ENCODE measurements at places on chromosomes 13 and 19.

DNA sequence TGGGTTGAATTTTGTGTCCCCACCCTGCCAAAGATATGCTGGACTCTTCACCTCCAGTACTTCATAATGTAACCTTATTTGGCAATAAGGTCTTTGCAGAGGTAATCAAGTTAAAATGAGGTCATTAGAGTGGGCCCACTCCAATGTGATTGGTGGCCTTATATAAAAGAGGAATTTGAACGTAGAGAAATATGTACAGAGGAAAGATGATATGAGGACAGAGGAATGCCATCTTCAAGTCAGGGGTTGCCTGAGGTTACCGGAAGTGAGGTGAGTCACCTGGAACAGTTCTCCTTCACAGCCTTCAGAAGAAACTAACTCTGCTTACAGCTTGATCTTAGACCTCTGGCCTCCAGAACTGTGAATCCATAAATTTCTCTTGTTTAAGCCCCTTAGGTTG lies 69.9 kb downstream of the GPC5 start:
- DNase-seq: no peak

GRCh38 chr13:106493533-106494220 lies 41.8 kb downstream of the EFNB2 start:
- no peak for DNase-seq

DNA sequence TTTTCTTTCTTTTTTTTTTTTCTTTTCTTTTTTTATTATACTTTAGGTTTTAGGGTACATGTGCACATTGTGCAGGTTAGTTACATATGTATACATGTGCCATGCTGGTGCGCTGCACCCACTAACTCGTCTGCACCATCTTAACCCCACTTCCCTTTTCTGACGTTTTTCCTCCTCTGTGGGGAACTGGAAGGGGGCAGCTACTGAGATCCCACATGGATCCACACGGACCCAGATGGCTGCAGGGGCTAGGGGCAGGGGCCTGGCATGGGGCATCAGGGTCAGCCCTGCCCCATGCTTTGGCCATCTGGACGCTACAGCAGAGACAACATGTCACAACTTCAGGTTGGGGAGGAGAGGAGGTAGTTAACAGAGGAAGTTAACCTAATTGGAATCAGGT lies 54.3 kb downstream of the RUBCNL start:
- DNase-seq: no peak

- no peak for DNase-seq
These were observed 619.8 kb downstream of the DCT start for GRCh38 chr13:93859716-93860115.

DNA sequence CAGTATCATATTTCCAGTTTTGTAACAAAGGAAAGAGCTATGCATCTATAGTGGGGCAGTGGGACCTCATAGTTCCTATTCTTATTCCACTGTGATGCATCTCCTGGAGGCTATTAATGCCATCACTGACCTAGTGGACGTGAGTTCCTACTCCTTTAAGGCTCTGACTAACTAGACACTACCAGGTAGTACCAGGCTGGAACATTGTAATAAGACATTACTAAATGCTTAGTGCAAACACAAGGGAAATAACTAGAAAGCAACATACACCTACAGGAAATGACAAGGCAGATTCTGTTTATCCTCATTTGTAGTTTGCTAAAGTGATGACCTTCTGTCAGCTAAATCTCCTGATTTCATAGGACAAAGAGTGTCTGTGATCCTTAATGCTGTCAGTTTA lies 192.5 kb downstream of the POSTN start:
- no peak for DNase-seq

- no peak for DNase-seq
These were observed 34.9 kb upstream of the GPR183 start for GRCh38 chr13:99341969-99342722.

- DNase-seq: no peak
These were observed 102.5 kb downstream of the FAM216B start for GRCh38 chr13:42883771-42884467.

- DNase-seq: no peak
These were observed 116.6 kb upstream of the KLF12 start for GRCh38 chr13:74250738-74251190.

GRCh38 chr19:1828279-1829238 lies 16.5 kb upstream of the ATP8B3 start:
- no peak for DNase-seq

DNA sequence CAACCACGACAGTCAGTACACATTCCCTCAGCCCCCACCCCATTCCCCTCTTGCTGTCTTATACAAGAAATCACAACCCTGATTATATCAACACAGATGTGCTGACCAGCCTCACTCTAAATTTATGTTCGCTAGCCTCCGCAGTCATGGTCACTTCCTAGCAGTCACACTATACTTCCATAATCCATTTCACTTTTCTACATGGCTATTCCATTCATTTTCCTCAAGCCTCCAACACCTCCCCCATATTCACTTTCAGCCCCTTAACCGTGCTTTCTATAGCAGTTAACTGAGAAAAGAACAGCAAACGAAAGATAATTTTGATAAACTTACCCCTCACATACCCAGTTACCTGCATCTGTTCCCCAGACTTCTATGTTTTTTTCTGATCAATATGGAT lies 8.4 kb downstream of the LSM14A start:
- DNase-seq: no peak

DNA sequence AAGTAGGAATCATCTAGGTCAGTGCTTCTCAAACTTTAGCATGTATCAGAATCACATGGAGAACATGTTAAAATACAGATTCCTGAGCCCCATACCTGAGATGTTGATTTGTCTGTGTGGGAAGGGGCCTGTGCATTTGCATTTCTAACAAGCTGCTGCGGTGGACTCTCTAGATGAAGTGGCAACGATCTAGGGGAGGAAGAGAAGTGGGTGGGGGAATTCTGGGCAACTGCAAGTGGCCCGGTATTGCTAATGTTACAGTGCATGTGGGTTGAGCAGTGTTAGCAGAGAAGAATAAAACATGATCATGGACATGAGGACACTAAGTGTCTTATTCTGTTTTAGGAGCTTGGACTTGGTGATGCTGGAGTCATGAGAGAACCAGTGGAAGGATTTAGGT lies 329.0 kb downstream of the OLFM4 start:
- DNase-seq: no peak

DNA sequence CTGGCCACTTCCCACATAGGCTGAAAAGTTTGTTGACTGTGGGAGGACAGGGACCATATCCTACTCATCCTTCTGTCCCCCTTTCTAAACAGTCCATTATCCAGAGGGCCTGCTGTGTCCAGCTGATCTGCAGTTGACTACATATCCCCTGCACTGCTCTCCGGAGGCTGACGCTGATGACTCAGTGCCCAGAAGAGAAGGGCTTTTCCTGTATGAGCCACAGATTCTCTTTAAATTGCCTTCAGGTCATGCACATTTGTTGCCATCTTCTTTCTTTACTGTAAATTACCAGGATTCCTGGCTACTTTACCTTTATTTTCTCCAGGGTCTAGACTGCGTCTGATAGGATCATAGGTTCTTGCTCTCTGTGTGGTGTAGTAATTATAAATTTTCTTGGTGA lies 125.2 kb downstream of the LACC1 start:
- no peak for DNase-seq

GRCh38 chr19:50896591-50897190 lies 14.5 kb downstream of the KLK4 start:
- DNase-seq: peak; percentile 57

- no peak for DNase-seq
These were observed 1.5 kb upstream of the PCDH20 start for GRCh38 chr13:61417086-61417570.

- no peak for DNase-seq
These were observed 6.6 kb downstream of the ZSCAN18 start for GRCh38 chr19:58091251-58091995.

- no peak for DNase-seq
These were observed 8.2 kb downstream of the NFIC start for GRCh38 chr19:3374369-3375112.

DNA sequence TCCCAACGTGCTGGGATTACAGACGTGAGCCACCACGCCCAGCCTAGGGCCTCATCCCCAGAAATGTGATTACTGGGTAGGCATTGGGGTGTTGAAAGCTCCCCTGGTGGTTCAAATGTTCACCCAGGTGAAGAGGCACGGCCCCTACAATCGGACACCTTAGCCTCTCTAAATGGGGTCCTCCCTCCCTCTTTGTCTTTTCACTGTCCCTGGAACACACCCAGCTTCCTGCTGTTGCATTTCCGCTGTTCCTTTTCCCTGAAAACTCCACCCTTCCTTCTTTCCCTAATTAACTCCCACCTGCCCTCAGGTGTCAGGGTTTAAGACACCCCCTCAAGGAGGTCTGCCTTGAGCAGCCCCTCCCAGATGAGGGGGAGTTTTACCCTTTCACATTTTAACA lies 3.6 kb upstream of the PRODH2 start:
- DNase-seq: no peak

DNA sequence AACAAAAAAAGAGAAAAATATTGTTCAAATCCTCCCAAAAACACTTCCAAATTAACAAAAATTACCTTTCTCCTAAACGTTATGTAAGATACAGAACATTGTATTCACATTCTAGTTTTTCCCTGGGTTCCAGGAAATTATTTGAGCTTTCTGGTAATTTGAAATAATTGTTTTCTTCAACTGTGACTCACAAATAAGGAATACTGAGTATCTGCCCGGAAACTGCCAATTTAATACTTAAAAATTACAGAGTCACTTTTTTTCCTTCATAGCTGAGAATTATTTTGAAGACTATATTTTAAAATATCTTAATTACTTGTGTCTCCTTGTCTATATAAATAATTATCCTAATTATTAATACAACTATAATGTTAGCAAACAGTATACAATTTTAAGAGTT lies 709.0 kb upstream of the ARGLU1 start:
- no peak for DNase-seq

DNA sequence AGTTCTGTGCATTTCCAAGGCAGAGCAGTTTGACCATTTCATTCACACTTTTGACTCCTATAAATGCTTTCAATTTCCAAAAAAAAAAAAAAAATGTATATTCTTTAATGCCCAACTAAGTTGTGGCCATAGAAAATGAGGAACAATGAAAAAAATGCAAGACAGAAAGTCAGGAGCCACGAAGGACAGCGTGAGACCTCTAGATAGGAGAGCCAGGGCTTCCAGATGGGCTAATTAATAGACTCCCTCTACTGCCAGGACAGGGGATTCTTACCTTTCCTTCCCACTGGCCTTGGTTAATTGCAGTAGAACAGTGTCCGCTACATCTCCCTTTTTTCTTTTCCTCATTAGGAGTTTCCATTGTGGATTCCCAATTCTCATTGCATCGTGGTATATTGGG lies 8.6 kb downstream of the FPR3 start:
- DNase-seq: no peak

DNA sequence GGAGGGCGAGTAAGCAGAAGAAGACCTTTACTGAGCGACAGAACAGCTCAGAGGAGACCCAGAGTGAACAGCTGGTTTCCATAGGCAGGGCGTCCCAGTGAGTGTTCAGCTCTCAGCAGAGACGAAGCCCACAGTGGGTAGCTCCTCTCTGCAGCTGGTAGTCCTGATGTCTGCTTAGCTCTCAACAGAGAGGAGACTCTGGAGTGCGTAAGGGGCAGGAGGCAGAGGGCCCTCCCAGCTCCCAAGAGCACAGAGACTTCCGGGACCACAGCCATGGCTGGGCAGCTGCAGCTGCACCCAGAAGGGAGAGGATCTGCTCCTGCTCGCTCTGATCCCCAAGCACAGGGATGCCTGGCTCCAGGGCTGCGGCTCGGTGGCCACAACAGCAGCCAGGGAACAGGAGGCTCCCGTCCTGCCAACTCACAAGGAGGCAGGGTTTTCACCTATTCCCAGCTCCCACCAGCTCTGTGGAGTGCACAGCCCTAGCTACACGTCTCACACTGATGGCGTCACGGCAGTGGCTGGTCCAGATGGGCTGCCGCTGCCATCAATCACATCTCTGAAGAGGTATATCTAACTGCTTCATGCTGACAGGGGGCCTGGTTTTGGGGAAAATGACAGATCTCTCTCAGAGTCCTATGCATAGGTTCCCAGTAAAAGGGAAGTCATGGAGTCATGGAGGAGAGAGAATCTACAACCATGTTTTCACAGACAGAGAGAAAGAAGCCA lies 2660.1 kb upstream of the PCDH20 start:
- DNase-seq: no peak

- DNase-seq: no peak
These were observed 9.9 kb downstream of the ARL11 start for GRCh38 chr13:49638030-49638743.

DNA sequence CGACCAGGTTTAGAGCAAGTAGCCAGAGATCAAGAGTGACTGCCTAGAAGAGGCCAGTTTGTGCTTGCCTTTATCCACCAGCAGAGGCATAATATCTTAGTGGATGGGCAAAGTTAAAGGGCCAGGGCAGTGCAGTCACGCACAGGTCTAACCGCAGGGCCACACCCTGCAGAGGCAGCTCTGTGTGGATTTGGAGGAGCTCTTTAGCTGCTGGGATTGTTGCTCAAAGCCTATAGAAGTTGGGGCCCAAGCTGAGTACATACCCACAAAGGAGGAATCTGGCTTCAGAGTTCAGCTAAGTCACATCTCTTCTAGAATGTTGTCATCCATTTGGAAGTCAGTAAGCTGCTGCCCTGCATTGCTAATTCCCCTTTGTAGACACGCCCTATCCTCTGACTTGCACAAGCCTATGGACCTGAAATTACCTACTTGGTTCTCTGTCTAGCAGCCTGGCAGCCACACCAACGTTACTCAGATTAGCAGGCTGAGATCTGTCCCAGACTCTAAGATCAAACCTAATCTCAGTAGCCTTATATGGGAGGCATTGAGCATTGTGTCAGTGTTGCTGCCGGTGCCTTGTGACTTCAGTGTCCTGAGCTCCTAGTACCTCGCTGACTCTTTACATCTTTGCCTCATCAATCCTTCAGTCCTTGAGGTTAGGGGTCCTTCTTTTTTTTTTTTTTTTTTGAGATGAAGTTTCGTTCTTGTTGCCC lies 102.9 kb upstream of the STARD13 start:
- no peak for DNase-seq

DNA sequence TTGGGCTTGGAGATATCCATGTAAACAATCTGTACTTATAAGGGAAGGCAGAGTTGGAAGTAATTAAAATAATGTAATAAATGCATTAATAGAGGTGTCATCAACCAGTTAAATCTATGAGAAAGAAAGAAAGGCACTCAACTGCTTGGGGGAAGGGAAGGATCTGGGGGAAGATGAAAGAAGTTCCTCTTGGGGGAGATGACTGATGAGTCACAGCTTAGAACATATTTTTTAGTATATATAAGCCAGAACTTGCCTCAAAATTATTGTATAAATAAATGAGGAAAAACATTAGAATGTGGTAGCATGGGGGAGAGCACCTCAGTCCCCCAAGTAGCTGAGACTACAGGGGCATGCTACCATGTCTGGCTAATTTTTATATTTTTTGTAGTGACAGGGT lies 205.8 kb downstream of the GGACT start:
- DNase-seq: no peak

- DNase-seq: no peak
These were observed 379 bp upstream of the ZNF470 start for GRCh38 chr19:56566904-56567273.

- DNase-seq: no peak
These were observed 3.6 kb downstream of the JOSD2 start for GRCh38 chr19:50507376-50507775.

- no peak for DNase-seq
These were observed 20.5 kb downstream of the IQCN start for GRCh38 chr19:18253716-18254115.

All from GM12892 (cell line).